Astrocyte (in vitro differentiated cells and primary cell): ENCODE measurements at places on chromosomes 3 and 15. TPM values are rescaled to one million over a fixed set of nuclear protein-coding genes. Genes with fewer than 3 reads are reported as not detected.

DNA sequence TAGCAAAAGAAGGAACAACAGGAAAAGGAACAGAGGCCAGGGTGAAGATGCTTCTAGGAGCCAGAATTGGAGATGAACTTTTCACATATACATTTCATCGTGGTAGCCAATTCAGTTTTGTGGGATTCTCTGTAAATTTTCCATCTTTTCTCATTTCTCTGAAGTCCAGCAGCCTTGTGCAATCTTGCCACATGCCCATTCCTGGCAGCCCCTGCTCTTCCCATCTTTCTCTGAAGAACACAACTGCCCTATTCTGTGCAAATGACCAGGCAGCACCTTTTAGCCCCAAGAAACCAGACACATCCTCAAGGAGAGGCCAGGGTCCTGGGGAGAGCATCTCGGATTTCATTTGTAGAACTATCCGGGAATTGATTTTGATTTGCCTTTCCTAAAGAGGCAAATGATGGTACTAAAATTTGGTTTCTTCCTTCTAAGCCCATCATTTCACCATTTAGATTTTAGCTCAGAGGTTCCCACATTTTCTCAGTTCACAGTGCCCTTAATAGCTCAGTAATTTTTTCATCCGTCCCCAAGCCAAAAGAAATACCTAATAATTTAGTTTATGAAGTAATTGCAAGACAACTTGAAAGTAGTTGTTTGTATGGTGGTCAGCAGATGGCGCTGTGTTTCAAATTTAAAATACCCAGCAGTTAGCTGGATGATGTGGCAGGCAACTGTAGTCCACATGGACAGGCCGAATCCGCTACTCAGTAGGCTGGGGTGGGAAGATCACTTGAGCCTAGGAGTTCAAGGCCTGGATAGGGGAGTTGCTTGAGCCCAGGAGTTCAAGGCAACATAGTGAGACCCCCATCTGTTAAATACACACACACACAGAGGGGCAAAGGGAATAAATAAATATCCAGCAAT, 61.3 kb upstream of the ACKR4 start:
- peak; percentile 71 for DNase-seq
- H3K4me3 ChIP-seq = no peak overlapping the region
- peaks cover 11% of the 10 kb centered on the region for H3K4me1 ChIP-seq
- no peaks in the 10 kb centered on the region for H3K27me3 ChIP-seq
- H3K27ac ChIP-seq = peak overlapping the region; percentile 63

DNA sequence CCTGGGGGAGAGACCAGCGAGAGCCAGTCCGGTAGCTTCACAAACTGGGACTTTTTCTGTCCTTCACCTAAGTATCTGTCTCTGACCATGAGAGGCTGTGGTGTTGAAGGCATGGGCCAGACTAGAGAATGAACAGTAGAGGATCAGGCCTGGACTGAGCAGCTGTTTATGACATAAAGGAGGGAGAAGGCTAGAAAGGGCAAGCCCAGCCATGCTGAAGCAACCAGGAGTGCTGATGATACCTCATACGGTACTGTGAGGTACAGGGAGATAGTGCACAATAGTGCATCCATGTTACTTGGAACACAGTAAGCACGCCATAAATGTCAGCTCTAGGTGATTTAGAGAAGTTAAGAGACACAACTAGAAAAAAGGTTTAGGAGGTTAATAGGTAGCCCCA, 22.6 kb upstream of the TIMP4 start:
- H3K27ac ChIP-seq = no peak overlapping the region
- H3K4me1 ChIP-seq = peaks cover 28% of the 10 kb centered on the region

- DNase-seq = no peak
- peaks cover 12% of the 10 kb centered on the region for H3K4me1 ChIP-seq
- peak overlapping the region; percentile 83 for H3K27ac ChIP-seq
- H3K27me3 ChIP-seq = peaks cover 3% of the 10 kb centered on the region
- H3K36me3 ChIP-seq = no peaks in the 10 kb centered on the region
Measured at GRCh38 chr3:173395073-173395411, 2.5 kb upstream of the NLGN1 start.

DNA sequence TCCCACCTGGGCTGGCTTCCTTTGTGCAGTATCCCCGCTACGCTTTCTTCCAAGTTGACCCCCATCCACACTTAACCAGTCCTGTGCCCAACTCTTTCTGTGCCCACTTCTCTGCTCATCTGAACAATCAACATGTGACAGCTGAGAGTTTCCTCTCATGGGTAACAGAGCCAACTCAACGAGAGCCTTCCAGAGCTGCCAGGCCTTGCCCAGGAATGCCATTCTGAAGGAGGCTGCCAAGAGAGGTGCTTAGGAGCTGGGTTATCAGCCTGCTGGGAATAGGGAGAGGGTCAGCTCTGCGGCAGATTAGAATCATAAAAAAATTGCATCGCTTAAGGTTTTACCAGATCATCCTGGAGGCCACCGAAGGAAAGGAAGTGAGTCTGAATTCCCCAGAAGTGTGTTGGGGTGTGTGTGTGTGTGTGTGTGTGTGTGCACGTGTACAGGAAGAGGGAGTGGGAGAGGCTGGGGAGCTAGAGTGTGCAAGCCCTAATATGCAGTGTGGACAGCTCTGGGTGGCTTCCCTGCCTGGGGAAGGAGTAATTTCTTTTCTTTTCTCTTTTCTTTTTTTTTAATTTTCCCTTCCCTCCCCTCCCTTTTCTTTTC, 66.7 kb downstream of the ITGA11 start:
- DNase-seq = peak; percentile 20
- no peak overlapping the region for H3K27ac ChIP-seq
- no peak overlapping the region for H3K4me3 ChIP-seq
- H3K36me3 ChIP-seq = no peaks in the 10 kb centered on the region
- H3K4me1 ChIP-seq = peaks cover 52% of the 10 kb centered on the region
- no peaks in the 10 kb centered on the region for H3K27me3 ChIP-seq

DNA sequence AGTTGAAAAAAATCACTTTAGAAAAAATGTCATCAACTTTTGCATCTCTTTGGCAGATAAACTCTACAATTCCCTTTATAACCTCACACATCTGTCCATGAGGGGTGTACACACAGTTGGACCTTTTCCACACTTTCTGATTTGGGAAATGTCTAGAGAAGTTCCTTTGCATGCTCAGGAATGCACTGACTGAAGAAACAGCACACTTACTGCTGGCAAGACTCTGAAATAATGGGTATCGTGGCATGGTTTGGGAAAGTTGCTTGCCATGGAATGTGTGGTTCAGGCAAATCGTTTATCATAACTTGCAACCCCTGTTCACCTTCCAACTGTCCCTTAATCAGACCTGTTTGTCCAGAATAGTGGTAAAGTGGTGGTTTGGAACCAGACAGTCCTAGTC, 135.3 kb upstream of the TGFBR2 start:
- no peaks in the 10 kb centered on the region for H3K36me3 ChIP-seq
- no peaks in the 10 kb centered on the region for H3K27me3 ChIP-seq
- H3K4me3 ChIP-seq = no peak overlapping the region
- H3K27ac ChIP-seq = no peak overlapping the region
- DNase-seq = peak; percentile 88
- H3K4me1 ChIP-seq = peaks cover 3% of the 10 kb centered on the region

GRCh38 chr3:30356866-30357753, 249.3 kb upstream of the TGFBR2 start:
- peak; percentile 59 for DNase-seq
- no peak overlapping the region for H3K4me3 ChIP-seq
- H3K27me3 ChIP-seq = no peaks in the 10 kb centered on the region

- no peak overlapping the region for H3K4me3 ChIP-seq
- no peaks in the 10 kb centered on the region for H3K36me3 ChIP-seq
- no peaks in the 10 kb centered on the region for H3K27me3 ChIP-seq
- H3K27ac ChIP-seq = no peak overlapping the region
- no peak for DNase-seq
- no peaks in the 10 kb centered on the region for H3K4me1 ChIP-seq
Measured at GRCh38 chr3:82561784-82562183, 800.3 kb upstream of the GBE1 start.

- no peak for DNase-seq
- H3K4me3 ChIP-seq = no peak overlapping the region
- H3K27ac ChIP-seq = no peak overlapping the region
- no peaks in the 10 kb centered on the region for H3K36me3 ChIP-seq
Measured at GRCh38 chr3:122985539-122985938, 42.0 kb downstream of the SEMA5B start.

GRCh38 chr3:95319921-95320494, 1257.1 kb downstream of the NSUN3 start:
- no peaks in the 10 kb centered on the region for H3K36me3 ChIP-seq
- H3K27ac ChIP-seq = peak overlapping the region; percentile 57
- H3K27me3 ChIP-seq = no peaks in the 10 kb centered on the region

GRCh38 chr3:81195478-81195877, 566.0 kb downstream of the GBE1 start:
- H3K27ac ChIP-seq = no peak overlapping the region
- H3K4me3 ChIP-seq = no peak overlapping the region
- peak; percentile 40 for DNase-seq
- H3K27me3 ChIP-seq = no peaks in the 10 kb centered on the region
- peaks cover 5% of the 10 kb centered on the region for H3K4me1 ChIP-seq

DNA sequence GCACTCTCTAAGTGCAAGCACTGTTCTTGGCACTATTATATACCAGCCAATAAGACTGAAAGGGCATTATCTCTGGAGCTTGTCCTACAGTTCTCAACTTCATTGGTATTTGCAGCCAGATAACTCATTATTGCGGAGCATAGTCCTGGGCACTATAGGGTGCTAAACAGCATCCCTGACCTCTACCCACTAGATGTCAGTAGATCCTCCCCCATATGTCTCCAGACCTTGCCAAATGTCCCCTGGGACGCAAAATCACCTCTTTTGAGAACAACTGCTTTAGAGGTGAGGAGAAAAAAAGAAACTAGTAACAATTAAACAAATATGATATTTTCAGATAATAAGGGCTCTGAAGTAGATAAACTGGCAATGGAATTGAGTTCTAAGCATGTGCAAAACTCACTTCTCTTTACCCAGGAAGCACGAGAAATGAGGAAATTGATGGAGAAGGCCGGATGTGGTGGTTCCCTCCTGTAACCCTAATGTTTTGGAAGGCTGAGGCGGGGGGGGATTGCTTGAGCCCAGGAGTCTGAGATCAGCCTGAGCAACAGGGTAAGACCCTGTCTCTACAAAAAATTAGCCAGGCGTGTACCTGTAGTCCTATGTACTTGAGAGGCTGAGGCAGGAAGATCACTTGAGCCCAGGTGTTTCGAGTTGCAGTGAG, 61.4 kb downstream of the FRMD4B start:
- H3K4me3 ChIP-seq = no peak overlapping the region
- H3K4me1 ChIP-seq = peaks cover 4% of the 10 kb centered on the region
- no peak for DNase-seq

- no peak overlapping the region for H3K4me3 ChIP-seq
- H3K27ac ChIP-seq = no peak overlapping the region
- no peak for DNase-seq
- H3K4me1 ChIP-seq = no peaks in the 10 kb centered on the region
- no peaks in the 10 kb centered on the region for H3K27me3 ChIP-seq
Measured at GRCh38 chr3:156593814-156594213, 38.9 kb upstream of the SSR3 start.

- no peaks in the 10 kb centered on the region for H3K36me3 ChIP-seq
- H3K27ac ChIP-seq = no peak overlapping the region
- H3K27me3 ChIP-seq = no peaks in the 10 kb centered on the region
Measured at GRCh38 chr3:31035681-31036080, 141.2 kb upstream of the GADL1 start.

DNA sequence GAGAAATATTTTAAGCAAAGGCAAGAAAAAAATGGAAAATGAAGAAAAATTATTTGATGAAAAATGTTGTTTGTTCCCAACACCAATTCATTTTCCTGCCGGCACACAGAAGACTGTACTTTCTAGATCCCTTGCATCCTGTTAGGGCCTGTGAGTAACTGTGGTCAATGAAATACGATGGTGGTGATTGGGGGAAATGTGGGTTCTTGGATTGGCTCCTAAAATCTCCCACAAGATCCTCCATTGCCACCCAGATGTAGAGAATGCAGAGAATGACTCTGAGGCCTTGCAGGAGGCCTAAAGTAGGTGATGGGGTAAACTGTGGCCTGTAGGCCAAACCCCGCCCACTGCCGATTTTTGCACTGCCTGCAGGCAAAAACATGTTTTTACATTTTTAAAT, 46.3 kb upstream of the C3orf70 start:
- H3K4me1 ChIP-seq = peaks cover 9% of the 10 kb centered on the region
- no peak overlapping the region for H3K27ac ChIP-seq
- H3K27me3 ChIP-seq = no peaks in the 10 kb centered on the region
- H3K4me3 ChIP-seq = no peak overlapping the region
- no peak for DNase-seq
- H3K36me3 ChIP-seq = peaks cover 3% of the 10 kb centered on the region

- H3K27ac ChIP-seq = no peak overlapping the region
- no peaks in the 10 kb centered on the region for H3K27me3 ChIP-seq
- no peaks in the 10 kb centered on the region for H3K36me3 ChIP-seq
- no peak for DNase-seq
- no peaks in the 10 kb centered on the region for H3K4me1 ChIP-seq
Measured at GRCh38 chr3:76266511-76266910, 481.2 kb upstream of the ZNF717 start.

GRCh38 chr15:97706059-97706458, 254.4 kb upstream of the ARRDC4 start:
- no peak for DNase-seq
- H3K27ac ChIP-seq = no peak overlapping the region
- no peaks in the 10 kb centered on the region for H3K4me1 ChIP-seq
- no peaks in the 10 kb centered on the region for H3K27me3 ChIP-seq
- H3K36me3 ChIP-seq = no peaks in the 10 kb centered on the region

- no peak overlapping the region for H3K27ac ChIP-seq
- peak; percentile 13 for DNase-seq
- H3K27me3 ChIP-seq = no peaks in the 10 kb centered on the region
- no peaks in the 10 kb centered on the region for H3K4me1 ChIP-seq
- no peak overlapping the region for H3K4me3 ChIP-seq
Measured at GRCh38 chr3:192188218-192188835, 539.0 kb downstream of the FGF12 start.

DNA sequence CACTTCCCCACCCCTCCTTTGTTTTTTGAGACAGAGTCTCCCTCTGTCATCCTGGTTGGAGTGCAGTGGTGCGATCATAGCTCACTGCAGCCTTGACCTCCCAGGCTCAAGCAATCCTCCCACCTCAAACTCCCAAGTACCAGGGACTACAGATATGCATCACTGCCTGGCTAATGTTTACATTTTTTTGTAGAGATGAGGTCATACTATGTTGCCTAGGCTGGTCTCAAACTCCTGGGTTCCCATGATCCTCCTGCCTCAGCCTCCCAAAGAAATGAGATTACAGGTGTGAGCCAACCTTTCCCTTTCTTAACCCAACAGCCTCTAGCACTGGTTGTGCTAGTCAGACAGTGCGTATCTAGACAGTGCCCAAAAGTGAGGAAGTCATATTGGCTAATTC, 6.4 kb upstream of the GATM start:
- no peak for DNase-seq
- H3K36me3 ChIP-seq = no peaks in the 10 kb centered on the region
- H3K27ac ChIP-seq = no peak overlapping the region
- peaks cover 17% of the 10 kb centered on the region for H3K27me3 ChIP-seq
- no peak overlapping the region for H3K4me3 ChIP-seq

RUBCN gene
- 21.2 and 28.2 TPM in 2 replicates for total RNA-seq

SELENOT gene
- 130 and 132 TPM in 2 replicates for total RNA-seq

NR1I2 gene
- not detected in 2 replicates for total RNA-seq

MST1 gene
- 9.3 and 15.1 TPM in 2 replicates for total RNA-seq

CCR3 gene
- not detected in 2 replicates for total RNA-seq

FANCD2 gene
- total RNA-seq = 2.8 and 3.7 TPM in 2 replicates
